ENCODE measurements at places on chromosomes 13 and 19.

GRCh38 chr19:16017138-16017490 is 59.2 kb upstream of the TPM4 start:
- no peak for DNase-seq

- no peak for DNase-seq
Measured at GRCh38 chr19:1826557-1827521, 14.8 kb upstream of the ATP8B3 start.

DNA sequence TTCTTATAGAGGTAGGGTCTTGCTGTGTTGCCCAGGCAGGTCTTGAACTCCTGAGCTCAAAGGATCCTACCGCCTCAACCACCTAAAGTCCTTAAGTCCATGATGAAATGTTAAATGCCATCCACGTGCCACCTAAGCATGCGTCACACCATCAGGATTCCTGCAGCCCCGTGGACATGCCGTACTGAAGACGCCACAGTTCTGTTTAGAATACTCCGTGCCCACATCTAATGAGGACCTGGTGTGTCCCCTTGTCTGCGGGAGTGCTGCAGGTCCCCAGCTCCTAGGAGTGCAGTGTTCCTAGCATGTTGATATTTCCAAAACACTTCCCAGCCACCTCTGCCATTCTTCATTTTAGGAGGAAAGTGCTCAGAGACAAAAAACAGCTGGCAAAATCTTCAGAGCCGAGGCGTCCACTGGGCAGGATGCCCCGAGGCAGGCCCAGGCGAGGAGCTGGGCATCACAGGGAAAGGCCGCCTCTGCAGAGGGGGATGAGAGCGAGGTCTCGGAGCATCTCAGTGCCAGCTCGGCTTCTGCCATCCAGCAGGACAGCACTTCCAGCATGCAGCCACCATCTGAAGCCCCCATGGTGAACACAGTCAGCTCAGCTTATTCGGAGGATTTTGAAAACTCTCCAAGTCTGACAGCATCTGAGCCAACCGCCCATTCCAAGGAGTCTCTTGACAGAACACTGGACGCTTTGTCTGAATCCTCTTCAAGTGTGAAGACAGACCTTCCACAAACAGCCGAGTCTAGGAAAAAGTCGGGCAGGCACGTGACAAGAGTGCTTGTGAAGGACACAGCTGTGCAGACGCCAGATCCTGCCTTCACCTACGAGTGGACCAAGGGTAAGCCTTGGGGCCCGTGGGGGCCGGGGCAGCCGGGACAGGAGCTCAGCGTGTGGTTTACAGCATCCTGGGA is 13.2 kb downstream of the C19orf44 start:
- no peak for DNase-seq

DNA sequence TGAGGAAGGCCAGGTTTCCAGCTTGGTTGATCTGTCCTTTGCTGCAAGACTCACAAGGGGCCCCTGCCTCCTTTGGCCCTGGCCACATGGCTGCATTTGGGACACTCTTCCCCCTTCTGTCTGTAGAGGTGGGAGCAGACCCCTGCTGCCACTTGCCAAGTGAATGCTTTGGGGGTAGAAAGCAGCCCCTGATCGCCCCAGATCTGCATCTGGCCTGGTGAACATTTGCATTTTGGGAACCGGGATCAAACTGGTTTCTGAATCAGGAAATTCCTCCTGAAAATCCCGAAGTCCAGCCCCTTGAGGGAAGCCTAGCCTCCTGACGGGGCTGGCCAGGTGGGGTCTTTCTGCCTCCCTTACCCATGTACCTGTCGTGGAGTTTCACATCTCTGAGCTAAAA is 14.9 kb downstream of the DPF1 start:
- DNase-seq: no peak
